ENCODE measurements at places on chromosomes 3 and 15. TPM values are rescaled to one million over a fixed set of nuclear protein-coding genes. Genes with fewer than 3 reads are reported as not detected.

GOLGA6D gene
- total RNA-seq, result not detected

FAM107A gene
- total RNA-seq, result 10.7 TPM

SAMMSON gene
- not detected for total RNA-seq

IMPG2 gene
- 0.76 TPM for total RNA-seq

TIPARP gene
- 21.2 TPM for total RNA-seq

SPINK8 gene
- not detected for total RNA-seq
